Fibroblast of skin of back (primary cell): ENCODE measurements at places on chromosomes 6 and 20.

DNA sequence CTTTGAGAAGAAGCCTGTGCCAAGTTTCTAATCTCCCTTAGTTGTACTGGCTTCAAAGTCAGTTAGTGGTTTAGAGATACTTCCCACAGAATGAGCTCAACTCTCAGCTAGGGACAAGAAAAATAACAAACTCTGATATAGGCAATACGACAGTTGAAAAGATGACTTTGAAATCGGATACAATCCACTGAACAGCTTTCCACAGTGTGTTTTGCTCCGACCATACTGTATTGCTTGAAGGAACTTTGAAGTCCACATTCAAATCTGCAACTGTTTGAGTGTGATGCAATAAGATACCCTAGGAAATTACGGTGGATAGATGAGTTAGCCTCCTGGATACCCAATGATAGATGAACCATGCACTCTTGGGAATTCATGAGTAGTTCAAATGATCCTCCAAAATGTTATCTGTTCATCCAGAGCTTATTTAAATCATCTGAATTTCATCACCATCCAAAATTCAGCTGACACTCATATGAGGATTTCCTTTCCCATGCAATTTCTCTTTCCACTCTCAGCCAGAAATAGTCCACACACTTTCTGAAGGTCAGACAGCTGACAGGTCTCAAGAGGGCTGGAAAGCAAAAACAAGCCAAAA is 443.8 kb downstream of the HAO1 start:
- DNase-seq = peak; percentile 41

- no peak for DNase-seq
Measured at GRCh38 chr6:42010185-42010891, 40.0 kb upstream of the TAF8 start.

GRCh38 chr6:113936093-113936934 is 34.6 kb downstream of the HDAC2 start:
- peak; percentile 69 for DNase-seq

DNA sequence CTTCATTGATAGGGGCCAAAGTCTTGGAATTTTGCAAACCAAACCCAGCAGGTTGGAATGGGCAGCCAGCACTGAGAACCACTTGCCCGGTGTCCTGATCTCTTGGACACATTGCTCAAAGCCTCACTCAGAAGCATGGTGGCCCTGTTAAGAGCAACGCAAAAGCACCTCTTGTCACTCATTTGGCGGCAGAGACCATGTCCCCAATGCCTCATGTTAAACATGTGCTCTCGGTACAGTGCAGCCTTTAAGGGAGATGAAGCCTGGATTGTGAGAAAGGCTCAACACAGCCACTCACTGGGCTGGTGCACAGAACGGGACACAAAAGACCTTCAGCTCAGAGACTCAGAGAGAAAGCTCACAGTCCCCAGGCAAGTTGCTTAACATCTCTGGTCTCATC is 298.4 kb upstream of the PRDM1 start:
- no peak for DNase-seq

- peak; percentile 95 for DNase-seq
Measured at GRCh38 chr20:24773751-24774201, 175.3 kb upstream of the CST7 start.
